Stimulated activated CD4-positive, alpha-beta T cell treated with anti-CD3 and anti-CD28 coated beads, Interleukin-12 subunit alpha, Interleukin-12 subunit beta, amount 100 ng/mL, for 24 hours (primary cell): ENCODE measurements at places on chromosomes 2 and 18.
A peak's percentile ranks its signal among the peaks of the same experiment; 100 is the strongest.

- DNase-seq, result no peak
Measured at GRCh38 chr18:41128126-41128525, 826.9 kb upstream of the PIK3C3 start.

DNA sequence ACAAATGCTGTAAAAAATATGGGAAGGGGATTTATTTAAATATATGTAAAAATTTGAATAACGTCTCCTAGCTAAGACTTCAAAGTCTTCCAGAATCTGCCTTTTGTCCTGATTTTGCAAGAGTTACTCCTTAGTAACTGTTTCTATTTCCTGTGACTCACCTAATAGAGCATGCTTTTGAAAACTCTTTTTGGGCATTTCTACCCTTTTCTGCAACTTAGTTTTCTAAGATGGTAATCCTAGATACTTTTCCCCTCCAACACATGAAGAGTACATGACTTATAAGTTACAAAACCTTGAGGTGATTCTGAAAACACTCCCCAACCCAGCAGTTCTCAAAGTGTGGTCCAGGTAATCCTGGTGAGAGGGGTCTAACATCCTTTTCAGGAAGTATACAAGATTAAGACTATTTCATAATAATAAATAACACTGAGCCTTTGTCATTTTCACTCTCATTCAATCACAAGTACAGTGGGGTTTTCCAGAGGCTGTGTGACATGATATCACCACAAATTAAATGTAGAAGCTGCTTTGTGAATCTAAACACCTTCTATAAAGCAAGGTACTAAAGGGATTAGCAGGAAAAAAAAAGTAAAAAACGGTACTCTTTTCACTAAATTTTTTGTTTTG is 31.9 kb downstream of the PPP4R3B start:
- no peak for DNase-seq

- no peak for DNase-seq
Measured at GRCh38 chr2:28495551-28496250, at the start of gene PLB1. PLB1 (plus strand) TSS chr2:28496060; CDS start chr2:28496115, 55 bp downstream.

GRCh38 chr2:179107737-179108136 is 57.8 kb upstream of the CCDC141 start:
- DNase-seq, result no peak

- no peak for DNase-seq
Measured at GRCh38 chr2:236753606-236754270, 184.1 kb downstream of the ACKR3 start.

GRCh38 chr2:216927163-216927562 is 67.3 kb upstream of the TNP1 start:
- DNase-seq, result no peak

DNA sequence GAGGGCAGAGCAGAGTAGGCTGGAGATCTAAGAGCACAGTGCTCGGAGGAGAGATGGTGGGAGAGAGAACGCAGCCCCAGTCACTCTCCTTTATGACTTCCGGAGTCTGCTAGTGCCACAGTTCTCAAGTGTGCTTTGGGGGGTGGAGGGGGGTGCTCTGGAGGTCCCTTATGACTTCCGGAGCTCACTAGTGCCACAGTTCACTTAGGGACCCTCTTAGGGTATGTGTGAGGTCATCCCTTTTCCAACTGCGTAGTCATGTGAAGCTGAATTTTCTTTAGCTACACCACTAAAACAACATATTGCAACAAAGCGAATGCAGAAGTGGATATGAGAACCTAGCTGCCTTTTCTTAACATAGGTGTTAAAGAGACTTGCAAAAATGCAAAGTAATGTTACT is 153.7 kb upstream of the KCTD1 start:
- no peak for DNase-seq

- DNase-seq, result no peak
Measured at GRCh38 chr18:9627642-9628041, 13.3 kb upstream of the PPP4R1 start.

- DNase-seq, result no peak
Measured at GRCh38 chr2:50645346-50645745, 386.6 kb downstream of the NRXN1 start.

- no peak for DNase-seq
Measured at GRCh38 chr2:168215813-168216212, 31.6 kb downstream of the STK39 start.

DNA sequence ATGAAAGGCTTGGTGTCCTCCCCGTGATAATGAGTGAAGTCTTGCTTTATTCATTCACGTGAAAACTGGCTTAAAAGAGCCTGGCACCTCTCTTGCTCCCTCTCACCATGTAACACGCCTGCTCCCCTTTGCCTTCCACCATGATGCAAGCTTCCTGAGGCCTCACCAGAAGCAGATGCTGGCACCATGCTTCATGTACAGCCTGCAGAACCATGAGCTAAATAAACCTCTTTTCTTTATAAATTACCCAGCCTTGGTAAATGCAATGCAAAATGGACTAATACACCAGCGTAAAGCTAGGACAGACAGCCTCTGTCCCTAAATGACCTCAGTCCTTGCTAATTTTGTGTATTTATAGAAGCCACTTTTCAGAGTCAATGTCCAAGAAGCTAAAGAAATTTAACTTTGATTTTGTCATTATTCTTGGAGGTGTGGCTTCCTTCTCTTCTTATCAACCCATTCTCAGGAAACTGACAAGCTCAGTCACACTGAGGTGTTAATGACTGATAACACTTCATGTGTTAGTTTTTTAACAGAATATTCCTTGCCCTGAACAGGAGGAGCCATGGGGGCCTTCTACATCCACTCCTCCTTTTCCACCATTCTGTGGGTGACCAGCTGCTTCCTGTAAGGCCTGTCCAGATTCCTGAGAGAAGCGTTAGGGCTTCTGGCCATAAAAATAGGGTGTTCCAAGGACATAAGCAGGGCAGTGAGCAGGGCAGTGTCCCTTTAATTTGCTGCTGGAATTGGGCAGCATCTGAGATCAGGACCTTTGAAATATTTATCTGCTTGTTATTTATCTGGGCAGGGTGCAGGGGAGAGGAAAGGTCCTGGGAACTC is 38.0 kb upstream of the EPAS1 start:
- DNase-seq, result no peak

GRCh38 chr2:239216614-239217273 is 184.1 kb downstream of the HDAC4 start:
- DNase-seq, result peak; percentile 12

DNA sequence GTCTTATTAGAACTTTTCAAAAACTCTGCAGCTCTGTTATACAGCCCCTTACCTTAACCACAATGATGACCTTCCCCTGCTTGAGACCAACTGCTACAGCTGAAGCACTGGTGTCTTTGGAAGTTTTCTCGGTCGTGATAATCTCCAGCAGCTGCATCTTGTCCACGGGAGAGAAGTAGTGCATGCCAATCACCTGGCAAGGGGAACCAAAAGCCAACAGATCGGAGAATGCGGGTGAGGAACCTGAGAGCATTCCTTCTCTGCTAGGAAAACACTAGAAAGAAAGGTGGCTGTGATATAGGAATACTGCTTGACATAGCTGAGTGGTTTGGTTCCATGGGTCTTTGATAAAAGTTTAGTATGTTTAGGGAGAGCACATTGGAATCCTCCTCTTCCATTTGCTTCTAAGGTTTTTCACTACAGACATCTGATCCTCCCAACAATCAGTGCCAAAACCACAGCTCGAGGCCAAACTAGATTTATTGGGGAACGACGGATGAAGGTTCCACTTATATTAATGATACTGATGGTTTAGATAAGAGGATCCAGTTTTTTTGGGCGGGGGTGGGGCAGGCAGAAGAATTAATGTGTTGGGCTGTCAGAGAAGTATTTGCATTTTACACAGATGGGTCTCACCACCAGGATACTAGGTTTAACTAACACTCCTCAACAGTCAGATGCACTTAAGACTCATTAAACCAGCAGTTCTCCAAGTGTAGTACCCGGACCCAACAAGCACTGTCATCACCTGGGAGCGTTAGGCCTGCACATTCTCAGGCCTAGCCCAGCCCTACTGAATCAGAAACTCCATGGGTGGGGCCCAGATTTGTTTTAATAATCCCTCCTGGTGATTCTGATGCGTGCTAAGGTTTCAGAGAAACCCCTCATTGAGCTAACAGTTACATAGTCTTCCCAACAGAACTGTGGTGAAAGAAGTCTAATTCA is 22.4 kb downstream of the GAREM2 start:
- DNase-seq, result no peak
